ENCODE measurements at places on chromosomes 6 and 20.

- DNase-seq = no peak
Measured at GRCh38 chr20:11912013-11912658, 5.6 kb upstream of the BTBD3 start.

- no peak for DNase-seq
Measured at GRCh38 chr20:36175475-36175995, 21.0 kb downstream of the EPB41L1 start.

DNA sequence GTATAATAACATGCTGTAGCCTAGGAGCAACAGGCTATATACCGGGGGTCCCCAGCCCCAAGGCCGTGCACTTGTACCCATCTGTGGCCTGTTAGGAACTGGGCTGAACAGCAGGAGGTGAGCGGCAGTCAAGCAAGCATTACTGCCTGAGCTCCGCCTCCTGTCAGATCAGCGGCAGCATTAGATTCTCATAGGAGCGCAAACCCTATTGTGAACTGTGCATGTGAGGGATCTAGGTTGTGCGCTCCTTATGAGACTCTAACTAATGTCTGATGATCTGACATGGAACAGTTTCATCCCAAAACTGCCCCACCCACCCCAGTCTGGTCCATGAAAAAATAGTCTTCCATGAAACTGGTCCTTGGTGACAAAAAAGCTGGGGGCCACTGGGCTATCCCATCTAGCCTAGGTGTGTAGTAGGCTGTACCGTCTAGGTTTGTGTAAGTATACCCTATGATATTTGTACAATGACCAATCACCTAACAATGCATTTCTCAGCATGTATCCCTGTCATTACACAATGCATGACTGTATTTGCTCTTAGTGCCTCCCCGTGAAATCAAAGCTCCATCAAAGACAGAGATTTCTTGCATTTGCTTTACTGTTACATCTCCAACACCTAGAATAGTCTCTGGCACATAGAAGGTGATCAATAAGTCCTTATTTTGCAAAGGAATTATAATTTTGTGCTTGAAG, 30.8 kb downstream of the NHSL1 start:
- peak; percentile 77 for DNase-seq

DNA sequence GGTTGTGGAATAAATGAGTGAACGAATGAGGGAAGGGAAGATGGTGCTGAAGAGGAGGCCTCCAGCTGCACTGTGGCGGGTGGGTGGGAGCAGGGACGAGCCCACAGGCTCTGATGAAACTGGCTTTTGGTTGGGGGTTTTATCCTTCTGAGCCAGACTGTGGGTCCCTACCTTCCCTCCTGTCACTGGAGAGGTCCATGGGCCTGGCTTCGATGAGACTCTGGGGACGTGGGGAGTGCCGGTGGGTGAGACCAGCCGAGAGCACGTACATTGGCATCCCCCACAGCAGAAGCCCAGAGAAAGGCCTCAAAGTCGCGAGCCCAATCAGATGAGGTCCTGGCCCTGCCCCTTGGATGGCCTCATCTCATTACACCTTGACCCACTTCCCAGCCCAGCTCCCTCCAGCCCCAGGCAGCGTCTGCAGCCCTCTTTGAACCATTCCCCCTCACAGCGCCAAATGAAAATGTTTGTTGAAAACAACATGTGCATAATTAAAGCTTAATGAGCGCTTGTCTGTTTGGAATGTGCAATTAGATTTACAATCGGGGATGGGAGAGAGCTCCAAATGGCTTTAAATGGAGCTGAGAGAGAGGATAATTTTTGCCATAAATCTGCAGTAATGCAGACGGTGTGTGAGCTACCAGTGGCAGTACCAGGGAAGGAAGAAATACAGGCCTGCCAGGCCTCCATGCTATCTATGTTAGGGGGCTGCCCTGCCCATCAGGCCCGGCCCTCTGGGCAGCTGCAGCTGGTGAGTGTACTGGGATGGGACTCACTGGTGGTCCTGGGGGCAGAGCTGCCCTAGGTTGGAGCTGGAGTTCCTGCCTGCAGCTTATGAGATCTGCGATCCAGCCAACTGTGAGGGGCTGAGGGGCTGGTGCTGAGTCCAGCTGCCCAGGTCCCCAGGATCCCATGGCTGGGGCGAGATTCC, 47.2 kb downstream of the TOX2 start:
- DNase-seq = no peak

- DNase-seq = no peak
Measured at GRCh38 chr6:45532721-45533210, 155.0 kb upstream of the SUPT3H start.

DNA sequence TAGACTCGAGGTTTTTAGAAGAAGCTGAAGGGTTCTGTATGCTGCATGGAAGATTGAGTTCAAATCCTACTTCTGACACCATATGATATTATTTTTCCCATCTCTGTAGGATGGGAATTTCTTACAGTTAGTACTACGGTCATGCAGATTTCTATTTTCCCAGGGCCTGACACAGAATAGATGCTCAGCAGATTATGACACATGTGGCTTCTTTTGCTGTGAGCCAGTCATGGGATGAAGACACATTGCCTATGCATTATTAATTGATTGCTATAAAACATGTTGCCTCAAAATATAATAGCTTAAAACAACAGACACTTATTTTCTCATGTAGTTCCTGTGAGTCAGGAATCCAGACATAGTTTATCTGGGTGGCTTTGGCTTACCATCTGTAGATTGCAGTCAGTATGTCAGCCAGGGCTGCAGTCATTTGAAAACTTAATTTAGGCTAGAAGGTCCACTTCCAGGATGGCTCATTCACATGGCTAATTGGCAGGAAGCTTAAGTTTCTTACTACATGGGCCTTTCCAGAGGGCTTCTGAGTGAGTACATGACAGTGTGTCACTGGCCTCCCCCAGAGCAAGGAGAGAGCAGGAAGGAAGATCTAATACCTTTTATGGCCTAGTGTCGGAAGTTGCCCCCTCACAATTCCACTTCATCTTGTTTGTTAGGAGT, 29.5 kb downstream of the TOP1 start:
- DNase-seq = peak; percentile 92

All from HT1080 (cell line).